Spleen (tissue), 13 donors: ENCODE measurements at places on chromosomes 13 and 19. TPM values are rescaled to one million over a fixed set of nuclear protein-coding genes. Genes with fewer than 3 reads are reported as not detected.

DNA sequence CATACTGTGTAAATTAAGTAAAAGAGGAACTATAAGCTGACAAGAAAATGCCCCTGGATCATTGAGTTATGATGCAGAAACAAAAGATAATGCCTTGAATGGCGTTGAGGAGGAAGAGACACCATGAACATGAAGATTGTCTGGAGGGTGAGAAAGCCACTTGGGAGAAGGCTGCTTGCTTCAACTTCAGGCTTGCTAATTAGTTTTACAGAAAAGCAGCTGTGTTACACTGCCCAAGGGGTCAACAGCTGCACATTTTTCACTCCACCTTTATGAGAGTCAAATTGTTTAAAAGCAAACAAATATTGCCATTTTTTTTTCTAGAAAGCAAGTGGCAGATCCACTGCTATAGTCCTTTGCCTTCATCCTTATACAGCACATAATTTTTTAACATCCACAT is 35.5 kb upstream of the KLF12 start:
- no peak for DNase-seq

The SIGLEC10 gene
- polyA plus RNA-seq, result 41.2 TPM

GRCh38 chr19:15715642-15716041 is 12.2 kb upstream of the OR10H2 start:
- no peak for DNase-seq

DNA sequence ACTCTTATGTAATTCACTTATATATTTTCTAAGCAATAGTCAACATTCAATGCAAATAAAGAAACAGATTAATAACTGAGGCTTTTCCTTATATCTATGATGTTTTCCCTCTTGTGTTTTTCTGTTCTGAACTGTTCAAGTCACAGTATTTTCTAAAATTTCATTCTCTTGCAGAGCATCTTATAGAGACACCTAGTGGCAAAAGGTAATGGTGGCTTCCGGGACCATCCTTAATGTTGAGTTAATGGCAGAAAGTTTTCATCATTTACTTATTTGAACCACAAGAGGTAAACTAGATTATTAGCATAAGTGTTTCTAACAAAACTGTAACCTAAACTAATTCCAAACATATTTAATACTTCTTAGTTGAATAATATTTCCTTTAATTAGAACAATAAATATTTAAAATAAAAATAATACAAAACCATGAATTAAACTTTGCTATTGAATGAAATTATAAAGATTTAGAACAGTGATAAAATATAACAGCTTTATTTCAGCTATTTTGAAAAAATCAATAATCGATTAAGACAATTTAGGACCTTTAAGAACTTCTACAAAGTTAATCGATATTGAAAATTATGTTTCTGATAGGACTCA is 1.7 kb upstream of the SLITRK5 start:
- DNase-seq, result no peak

The PRR20A gene
- not detected for polyA plus RNA-seq

GRCh38 chr19:788686-788982 is 8.6 kb upstream of the PTBP1 start:
- DNase-seq, result no peak

The GPR4 gene
- 0.33 TPM for polyA plus RNA-seq

- no peak for DNase-seq
Measured at GRCh38 chr19:15863272-15863671, 34.6 kb downstream of the CYP4F2 start.

The FGF22 gene
- polyA plus RNA-seq, result 0.10 TPM

DNA sequence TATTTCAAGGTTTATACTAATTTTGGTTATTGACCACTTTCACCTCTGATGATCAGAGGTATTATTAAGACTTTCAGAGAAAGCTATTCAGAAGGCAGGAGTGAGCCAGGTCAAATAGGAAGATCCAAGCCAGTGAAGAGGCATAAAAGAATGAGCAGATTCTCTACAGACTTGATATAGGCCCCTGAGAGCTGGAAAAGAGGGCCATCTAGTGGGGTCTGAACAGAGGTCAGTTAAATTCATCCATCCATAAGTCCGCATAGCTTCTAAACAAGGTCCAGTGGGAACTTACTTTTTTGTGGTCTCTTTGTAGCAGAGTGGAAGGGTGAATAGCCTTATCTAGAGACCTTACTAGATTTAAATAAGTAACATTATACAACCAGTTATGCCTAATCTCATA is 126.6 kb upstream of the UFM1 start:
- DNase-seq, result no peak

GRCh38 chr19:1295169-1296012 is 9.7 kb downstream of the EFNA2 start:
- no peak for DNase-seq

DNA sequence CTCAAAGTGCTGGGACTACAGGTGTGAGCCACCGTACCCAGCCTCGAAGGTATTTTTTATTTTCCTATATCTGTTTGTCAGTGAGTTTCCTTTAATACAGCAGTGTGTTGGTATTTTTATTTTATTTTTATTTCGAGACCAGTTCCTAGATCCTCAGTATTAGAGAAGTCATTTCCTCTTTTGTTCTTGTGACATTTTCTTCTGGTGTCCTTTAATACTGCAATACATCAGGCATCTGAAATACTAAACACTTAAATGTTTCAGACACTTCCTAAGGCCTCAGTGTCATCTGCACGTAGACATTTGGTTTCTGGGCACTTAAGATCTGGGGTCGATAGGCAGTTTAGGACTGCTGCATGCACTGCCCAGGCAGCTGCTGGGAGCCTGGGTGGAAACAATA is 22.5 kb downstream of the GATAD2A start:
- DNase-seq, result no peak

The ZNF837 gene
- 4.4 TPM for polyA plus RNA-seq

The ZNF878 gene
- polyA plus RNA-seq, result 0.10 TPM

DNA sequence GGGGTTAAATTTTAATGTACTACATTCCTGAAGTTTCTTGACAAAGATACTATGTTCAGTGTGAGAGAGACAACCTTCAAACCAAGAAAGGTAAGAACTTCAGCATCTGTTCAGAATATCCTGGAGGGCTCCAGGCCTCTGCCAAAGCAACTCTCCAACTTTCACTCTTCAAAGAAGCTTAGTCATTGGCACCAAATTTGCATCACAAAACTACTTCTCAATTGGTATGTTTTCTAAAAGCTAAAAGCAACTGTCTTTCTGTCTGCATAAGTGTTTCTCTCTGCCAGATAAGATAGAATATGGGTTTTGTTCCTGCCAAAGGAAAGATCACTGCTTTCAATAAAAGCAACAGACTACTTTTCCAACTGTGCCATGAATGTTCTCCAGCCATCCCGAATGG is 187.4 kb downstream of the SUCLA2 start:
- DNase-seq, result no peak

The CYP2A7 gene
- not detected for polyA plus RNA-seq

- DNase-seq, result no peak
Measured at GRCh38 chr13:98994896-98995295, 17.0 kb upstream of the DOCK9 start.

- no peak for DNase-seq
Measured at GRCh38 chr13:98981369-98982080, 3.7 kb upstream of the DOCK9 start.

DNA sequence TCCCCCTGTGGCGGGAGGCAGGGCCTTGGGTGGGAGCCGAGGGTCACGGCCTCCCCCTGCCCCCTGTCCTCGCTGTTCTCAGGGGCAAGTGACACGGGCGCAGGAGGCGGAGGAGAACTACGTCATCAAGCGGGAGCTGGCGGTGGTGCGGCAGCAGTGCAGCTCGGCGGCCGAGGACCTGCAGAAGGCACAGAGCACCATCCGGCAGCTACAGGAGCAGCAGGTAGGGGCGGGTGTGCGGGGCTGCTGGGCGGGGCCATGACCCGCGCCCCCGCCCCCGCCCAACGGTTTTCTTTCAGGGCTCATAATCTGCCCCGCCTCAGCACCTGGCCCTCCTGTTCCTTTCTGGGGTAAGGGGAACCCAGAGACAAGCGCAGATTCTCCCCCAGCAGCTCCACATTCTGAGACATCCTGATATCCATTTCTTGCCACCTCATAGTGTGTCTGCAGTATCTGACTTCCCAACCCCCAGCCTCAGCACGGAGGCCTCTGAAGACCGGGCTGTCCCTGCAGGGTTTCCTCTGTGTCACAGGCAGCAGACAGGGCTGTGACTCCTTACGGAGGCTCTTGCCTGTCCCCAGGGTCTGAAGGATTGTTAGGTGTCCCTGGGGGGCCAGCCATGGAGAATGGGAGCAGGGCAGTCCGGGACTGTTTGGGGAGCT is 15.9 kb downstream of the PRR36 start:
- DNase-seq, result no peak

GRCh38 chr13:110396913-110397381 is 89.9 kb downstream of the COL4A2 start:
- DNase-seq, result no peak

The CARS2 gene
- 69.5 TPM for polyA plus RNA-seq

DNA sequence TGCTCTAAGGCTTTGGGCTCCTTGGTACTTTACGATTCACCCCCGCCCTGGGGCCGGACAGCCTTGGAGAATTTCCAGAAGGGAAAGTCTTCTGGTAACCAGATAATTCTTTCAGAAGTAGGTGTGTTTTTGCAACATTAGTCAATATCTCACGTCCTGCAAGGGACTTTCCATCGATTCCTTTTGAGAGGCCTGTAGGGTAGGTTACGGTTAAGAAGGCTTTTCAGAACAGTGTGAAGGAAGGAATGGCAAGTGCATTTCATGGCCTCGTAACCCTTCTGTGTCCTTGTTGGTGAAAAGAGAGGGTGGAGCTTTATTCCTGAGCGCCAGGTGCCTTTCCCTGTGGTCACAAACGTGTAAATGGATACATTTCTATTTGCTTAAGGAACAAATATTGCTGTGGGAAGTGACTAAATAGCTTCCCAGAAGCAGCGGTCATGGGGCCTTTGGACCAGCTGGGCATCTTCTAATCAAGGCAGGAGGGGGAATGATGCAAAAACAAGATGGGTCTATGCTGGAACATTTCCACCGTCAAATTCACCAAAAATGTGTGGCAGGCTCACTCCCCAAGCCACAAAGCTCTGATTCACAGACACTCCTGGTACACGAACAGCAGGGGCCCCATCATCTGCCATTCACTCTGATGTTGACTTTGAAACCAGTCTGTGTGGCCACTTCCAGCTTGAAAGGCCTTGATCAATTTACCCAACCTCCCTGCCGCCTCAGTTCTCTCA is 99.2 kb downstream of the ANKRD10 start:
- DNase-seq, result no peak

DNA sequence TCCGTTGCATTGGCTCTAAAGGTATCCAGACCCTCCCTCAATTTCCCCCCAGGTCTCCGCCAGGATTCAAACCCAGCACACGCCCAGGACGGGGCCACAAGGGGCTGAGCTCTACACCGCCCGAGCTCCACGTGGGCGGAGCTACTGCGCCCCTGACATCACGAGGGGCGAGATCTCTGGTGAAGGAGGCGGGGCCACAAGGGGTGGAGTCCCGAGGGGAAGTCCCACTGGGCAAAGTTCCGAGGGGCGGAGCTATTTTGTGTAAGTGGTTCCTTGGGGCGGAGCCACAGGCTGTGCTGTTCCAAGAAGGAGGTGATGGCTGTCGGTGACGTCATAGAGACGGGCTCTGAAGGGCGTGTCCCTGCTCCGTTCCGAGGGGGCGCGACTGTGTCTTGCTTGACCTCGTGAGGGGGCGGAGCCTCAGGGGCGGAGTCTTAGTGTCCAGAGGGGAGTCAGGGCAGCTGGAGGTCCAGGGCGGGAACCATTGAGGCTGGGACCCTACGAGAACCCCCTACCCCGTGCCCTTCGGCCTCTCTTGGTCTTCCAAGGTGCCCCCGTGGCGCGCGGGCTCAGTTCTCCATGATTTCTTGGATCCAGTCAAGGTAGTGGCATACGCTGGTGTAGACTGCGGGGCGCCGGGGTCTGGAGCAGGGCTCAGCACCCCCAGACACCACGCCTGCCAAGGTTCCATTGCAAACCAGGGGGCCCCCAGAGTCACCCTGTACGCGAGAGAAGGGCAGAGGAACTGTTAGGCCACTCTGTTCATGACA is 1.3 kb upstream of the KLK8 start:
- DNase-seq, result peak; percentile 57

The GSX1 gene
- not detected for polyA plus RNA-seq

GRCh38 chr13:96203471-96203870 is 113.6 kb downstream of the HS6ST3 start:
- DNase-seq, result no peak

The OR7D2 gene
- polyA plus RNA-seq, result 0.02 TPM

The NAPSA gene
- 6.4 TPM for polyA plus RNA-seq

DNA sequence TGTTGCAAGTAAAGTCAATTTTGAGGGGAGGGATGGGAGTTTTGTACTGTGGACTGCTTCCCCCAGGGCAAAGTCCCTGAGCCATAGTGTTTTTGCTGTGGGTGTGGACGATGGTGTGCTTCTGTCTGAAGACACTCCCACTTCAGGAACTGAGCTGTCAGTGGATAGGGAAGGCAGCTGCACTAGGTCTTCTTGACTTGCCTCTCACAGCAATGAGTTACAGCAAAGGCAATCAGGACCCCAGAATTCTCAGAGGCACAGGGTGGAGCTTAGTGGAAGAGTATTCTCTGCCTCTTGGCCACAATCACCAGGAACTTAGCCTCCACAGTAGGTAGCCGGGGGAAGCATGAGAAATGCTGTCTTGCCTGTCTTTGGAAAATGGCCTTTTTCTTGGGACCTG is 1416.6 kb upstream of the MIR17HG start:
- no peak for DNase-seq

GRCh38 chr13:46728777-46729176 is 68.2 kb downstream of the ESD start:
- DNase-seq, result no peak

DNA sequence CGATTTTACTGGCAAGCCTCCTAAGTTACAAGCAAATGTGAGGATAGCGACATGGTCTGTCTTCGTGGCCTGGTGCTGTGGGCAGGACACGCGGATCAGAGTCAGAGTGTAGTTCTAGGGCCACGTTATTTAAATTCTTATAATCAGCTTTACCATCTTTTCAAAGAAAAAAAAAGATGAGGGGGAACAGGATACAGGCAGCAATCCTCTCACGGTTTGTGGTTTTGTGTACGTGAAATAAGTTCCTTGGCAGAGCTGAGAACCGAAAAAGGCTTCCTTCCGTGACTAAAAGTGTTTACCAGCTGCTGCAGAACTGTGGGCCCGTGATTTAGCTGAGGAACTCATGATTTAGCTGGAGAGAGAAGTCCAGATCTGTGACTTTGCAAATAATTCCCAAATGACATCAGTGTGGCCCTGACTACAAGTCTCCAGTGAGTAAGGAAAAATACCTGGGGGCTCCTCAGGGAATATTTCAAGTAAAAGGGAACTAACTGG is 27.2 kb downstream of the RCBTB2 start:
- no peak for DNase-seq

The FXYD1 gene
- polyA plus RNA-seq, result 9.8 TPM

The PEAK3 gene
- 0.30 TPM for polyA plus RNA-seq
